ENCODE measurements at places on chromosomes 12 and 14.

DNA sequence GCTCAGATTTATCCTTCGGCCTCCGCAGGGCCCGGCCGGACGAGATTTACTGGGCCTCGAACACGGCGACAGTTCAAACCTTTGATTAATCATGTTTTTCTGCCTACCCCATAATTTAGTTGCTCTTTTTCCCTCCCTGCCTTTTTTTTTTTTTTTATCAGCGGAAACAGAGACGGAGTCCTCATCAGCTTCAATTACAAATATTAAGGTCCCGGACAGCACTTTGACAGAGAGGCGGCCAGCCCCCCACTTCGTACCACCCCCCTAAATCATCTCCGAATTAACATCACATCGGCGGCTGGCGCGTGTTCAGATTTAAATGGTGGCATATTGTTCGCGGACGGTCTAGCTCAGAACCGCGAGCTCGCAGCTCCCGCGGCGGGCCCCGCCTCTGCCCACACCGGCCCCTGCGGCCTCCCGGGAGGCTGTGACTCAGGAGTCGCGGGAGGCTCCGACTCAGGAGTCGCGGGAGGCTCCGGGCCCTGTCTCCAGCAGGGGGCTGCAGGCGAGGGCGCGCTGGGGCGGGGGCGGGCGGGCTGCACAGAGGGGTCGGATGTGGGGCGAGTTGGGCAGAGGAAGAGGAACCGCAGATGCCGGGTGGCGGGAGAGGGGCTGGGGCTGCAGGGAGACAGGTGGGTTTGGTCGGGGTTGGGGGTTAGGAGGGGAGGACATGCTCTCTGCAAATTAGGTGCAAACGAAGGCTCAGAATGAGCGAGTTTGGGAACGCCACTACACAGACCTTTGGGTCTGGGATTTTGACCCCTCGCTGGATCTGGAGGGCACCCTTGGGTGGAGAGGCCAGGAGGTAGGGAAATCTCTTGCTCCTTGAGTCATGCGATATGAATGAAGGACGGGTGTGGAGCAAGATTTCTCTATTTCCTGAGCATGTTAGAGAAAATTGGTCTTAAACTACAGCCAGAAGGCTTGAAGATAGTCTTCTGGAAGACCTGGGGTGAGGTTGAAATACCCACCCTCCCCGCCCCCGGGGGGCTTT is 19.6 kb upstream of the ATP5MC2 start:
- no peak for DNase-seq

DNA sequence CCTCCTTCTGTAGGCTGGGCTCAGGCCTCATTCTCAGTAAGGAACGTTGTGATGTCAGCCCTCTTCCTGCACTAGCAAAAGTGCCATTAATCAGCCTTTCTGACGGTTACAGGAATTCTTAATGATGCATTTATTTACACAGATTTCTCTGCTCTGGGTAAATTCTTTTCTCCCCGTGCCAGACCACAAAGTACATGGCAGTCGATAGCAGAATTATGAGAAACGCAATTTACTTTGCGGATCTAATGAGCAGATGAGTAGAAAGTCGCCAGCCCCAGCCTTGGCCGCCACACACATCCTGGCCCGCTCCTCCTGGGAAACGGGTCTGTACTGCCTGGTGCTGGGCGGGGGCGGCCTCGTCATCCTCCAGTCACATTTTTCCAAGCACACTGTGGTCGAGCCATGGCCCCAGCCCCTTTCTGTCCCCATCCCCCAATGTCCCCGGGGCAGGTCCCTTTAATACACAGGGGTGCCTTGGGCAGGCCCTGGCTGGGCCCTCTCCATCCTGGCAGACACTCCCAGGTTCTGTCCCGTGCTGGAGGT is 25.9 kb downstream of the NOC4L start:
- DNase-seq, result no peak

DNA sequence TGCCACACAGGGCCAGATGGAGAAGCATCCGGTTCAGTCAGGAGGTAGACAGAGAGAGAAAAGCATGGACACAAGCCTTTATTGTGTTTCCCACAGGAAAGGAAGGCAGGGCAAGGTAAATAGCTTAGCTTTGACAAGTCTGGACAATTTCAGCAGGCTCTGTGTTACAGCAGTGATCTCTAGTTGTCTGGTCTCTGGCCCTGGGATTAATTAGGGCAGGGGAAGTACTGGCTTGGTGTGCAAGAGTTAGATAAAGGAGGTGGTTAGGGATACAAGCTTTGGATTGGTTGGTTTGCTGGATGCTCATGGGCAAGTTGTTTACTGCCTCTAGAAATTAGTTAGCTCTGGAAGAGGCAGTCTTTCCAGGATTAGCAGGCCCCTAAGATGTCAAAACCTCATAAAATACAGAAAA is 15.1 kb upstream of the NGDN start:
- DNase-seq, result no peak

- DNase-seq, result no peak
Observed at GRCh38 chr14:50082784-50083466, 33.4 kb downstream of the VCPKMT start.

DNA sequence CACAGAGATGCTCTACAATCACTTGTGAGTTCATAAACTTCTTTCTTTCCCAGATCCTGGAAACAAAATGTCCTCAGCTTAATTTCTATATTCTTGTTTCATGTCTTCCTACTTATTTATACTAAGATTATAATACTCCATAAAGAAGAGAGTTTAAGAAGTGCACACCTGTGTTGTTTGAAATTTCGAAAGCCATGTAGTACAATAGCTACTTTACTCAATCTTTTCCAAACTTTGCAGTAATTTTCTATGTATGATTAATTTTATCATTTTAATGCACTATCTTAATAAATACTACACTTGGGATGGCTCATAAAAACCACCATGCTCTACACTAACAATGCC is 300 bp upstream of the TTC5 start:
- DNase-seq, result no peak

DNA sequence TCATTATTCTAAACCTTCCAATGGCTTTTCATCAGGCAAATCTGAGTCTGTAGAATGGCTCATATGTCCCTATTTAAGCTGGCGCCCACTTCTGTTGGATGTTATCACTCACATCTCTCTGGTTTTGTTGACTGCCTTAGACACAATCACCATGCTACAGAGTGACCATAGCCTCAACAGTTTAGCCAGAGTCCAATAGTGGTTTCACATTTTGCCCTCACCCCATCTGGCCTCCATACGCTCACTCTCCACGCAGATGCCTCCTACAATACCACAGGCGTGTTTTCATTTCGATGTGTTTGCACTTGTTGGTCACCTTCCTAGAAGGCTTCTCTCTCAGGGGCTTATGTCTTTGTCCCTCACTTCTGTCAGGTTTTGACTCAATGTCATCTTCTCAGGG is 3.4 kb downstream of the KLRB1 start:
- no peak for DNase-seq

- no peak for DNase-seq
Observed at GRCh38 chr12:68868043-68868790, 60.2 kb downstream of the MDM2 start.
